Activated B cell treated with CpG ODN at 0.5 μM for 24 hours (primary cell): ENCODE measurements at places on chromosomes 1 and 21.

DNA sequence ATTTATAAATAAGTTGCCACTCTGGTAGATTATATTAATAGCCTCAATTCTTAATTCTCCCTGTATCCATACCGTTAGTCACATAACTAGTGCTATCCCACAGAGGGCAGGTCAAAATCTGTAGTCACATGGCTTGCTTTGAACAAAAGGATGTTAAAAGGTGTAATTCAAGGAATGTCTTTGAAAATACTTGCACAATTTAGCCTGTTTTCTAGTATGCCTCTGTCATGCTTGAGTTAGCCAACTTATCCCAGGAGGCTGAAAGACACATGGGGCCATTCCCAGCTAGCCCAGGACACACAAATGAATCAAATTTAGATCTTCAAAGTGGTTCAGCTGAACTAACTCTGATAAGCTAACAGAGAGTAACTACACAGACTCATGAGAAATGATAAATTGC lies 758.5 kb upstream of the NEGR1 start:
- no peak for DNase-seq

- DNase-seq = no peak
Measured at GRCh38 chr1:64176659-64177058, 26.8 kb upstream of the UBE2U start.

DNA sequence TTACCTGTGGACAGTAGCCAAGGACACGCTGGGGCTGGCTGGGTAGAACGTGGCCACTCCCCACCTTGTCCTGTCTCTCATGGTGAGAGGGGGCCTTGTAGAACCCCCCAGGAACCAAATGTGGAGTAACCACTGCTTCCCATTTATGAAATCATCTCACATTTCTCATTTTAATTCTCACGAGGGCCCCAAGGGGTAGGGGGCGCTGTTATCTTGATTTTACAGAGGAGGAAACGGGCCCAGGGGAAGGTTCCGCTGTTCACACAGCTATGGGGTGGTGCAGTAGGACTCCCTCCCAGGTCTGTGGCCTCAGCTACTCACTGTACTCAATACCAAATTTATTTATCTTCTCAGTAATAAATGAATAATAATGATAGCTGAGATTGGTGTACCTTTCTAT lies 5.5 kb downstream of the SMPDL3B start:
- DNase-seq = no peak

DNA sequence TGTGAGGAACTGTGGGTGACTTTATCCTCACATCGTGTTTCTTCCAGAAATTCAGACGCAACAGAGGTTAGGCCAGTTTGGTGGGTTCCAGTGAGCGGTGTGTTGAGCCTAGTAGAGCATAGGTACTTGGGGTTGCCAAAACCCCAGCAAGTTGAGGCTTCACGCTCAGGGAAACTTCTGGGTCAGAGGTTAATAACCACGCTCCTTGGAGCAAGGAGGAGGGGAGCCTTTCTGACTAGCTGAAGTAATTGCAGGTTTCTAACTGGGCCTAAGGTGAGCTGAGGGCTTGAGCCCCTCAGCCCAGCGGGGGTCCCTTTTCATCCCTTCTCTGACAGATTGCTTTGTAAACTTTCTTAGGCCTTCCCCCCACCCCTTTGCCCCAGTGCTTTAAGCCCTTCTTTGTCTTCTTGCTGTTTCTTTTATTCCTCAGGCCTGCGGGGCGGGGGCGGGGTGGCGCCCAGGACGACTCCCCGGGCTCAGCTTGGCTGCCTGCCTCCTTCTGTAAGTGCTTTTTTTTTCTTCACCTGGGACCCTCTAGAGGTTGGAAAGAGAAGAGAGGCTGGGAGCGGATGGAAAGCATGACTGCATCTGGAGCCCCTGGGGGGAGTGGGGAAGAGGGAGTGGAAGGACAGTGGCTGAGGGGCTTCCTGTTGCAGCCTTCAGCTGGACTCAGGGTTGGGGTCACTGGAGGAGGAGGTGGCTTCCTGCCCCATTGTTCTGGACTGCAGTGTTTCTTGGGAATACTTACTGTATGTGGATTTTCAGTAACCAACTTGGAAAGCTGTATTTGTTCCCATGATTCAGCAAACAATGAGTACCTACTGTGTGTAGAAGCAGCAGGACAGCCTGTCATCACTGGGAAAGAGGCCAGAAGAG lies 1.3 kb upstream of the ZNF436 start:
- no peak for DNase-seq

GRCh38 chr21:41709965-41710822 lies 56.7 kb downstream of the RIPK4 start:
- DNase-seq = no peak

DNA sequence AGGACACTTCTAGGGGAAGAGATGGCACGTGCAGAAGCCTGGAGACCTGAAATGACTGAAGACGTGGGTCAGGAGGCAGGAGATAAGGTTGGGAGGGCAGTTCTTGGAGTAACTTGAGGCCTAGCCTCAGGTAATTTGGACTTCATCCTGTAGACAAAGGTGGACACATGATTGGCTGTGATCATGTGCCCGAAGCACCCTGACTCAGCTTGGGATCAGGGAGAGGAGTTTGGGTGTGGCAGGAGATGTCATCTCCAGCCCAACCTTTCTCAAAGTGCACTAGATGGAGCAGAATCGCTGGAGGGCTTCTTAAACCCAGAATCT lies 1.5 kb downstream of the SLC66A1 start:
- DNase-seq = no peak

DNA sequence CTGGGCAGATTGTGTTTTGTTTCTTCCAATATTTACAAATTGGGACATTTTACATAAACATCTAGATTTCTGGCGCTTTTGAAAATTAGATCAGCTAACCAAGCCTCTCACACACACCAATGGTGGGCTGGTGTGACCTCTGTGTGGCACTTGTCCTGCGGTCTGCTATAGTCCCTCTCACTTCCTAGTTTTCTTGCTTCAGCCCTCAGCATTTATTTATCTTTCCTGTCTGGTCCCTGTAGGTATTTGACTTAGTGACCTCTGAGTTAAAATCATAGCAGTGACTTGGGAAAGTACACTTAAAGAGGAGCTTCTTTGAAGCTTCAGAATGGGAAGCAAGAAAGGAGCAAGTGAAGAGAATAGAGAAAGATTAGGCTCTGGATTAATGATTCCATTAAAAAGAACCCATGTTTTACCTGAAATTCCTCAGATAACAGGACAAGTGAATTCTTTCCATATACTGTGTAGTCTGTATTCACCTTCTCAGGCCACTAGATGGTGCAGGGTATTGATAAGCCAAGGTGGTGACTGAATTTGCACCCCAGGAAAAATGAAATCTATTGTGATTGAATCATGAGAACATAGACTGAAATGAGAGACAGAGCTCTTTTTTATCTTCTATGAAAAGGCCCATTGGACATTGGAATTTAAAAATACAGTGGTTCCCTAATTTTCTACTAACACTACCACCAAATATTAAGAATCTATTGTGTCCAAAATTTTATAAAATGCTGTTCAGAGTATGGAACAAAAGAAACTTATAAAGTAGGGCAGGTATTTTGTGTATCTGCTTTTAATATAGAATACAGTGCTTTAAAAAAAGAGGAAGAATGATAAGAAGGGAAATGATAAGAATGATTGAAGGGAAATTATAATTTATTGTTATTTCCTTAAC lies 7.1 kb upstream of the DIPK1A start:
- DNase-seq = no peak

GRCh38 chr1:22296701-22297591 lies 154.0 kb upstream of the WNT4 start:
- DNase-seq = no peak

DNA sequence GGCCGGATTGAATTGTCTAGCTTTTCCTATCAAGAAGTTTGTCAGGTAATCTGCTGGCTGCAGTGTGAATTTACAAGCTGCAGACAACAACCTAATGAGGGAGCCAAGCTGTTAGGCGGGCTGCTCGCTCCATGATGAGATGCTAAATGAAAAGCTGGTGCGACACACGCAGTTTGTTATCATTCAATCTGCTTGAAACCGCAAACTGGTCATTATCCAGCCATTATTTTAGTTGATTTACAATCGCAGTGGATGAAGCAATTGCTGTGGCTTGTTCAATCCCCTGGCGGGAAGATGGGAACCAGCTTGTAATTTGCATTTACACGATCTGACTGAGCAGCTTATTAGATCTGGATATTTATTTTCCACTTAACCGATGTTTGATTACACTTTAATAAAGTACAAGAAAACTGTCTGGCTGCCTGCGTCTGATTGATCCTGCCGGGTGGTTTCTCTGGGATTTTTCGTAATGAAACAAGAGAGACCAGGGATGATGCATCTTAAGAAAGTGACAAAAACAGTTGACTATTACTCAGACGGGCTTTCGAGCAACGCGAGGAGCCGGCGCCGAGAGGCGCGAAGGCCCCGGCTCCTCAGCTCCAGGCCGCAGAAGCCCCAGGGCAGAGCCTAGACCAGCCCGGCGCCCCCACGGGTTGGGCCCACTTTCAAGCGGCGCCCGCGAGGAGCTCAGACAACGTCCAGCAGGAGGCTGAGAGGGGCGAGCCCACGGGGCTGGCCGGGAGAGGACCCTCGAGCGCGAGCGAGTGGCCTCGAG lies 118.0 kb upstream of the BARHL2 start:
- no peak for DNase-seq

DNA sequence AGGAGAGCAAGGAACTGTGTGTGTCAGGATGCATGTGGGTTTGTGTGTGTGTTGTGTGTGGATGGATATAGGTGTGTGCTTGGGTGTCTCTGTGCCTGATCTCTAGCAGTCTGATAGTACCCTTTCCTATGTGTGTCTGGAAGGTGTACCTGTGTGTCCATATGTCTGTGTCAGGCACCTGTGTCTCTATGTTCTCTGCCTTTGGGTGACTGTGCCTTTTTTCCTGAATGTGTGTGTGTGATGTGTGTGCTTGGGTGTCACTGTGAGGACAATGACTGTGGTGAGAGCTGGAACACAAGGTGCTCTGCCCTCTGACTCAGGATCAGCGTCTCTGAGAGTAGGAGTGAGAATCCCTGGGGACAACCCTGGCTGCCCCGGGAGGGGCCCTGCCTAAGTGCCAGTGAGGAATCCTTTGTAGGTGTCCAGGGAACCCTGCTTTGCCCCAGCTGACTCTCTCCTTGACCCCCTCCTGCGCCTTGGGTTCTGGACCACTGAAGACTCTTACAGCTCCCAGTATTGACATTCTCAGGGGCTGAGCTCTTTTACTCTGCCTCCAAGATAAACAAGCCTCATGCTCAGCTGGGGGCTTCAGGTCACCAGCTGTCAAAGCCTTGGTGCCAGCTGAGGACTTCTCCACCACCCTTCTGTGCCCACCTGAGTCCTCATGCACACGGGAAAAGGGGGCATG lies 735 bp upstream of the EFNA3 start:
- DNase-seq = no peak

DNA sequence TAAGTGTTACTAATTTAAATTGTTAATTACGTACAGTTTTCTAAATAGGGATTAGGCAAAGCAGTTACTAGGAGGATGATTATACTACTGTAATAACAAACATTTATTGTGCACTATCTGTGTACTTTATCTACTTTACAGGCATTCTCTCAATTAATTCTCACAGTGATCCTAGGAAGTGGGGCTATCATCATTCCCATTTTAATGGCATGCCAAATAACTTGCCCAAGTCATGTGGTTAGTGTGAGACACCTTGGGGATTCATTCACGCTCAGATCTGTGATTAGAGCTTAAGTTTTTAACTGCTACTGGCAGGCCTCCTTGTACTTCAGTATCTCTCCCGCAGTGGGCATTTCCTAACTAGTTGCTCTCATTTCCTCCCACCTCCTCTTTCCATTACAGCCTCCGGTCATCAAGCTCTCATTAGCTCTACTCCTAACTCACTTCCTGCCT lies 11.5 kb downstream of the PHLDA3 start:
- no peak for DNase-seq

DNA sequence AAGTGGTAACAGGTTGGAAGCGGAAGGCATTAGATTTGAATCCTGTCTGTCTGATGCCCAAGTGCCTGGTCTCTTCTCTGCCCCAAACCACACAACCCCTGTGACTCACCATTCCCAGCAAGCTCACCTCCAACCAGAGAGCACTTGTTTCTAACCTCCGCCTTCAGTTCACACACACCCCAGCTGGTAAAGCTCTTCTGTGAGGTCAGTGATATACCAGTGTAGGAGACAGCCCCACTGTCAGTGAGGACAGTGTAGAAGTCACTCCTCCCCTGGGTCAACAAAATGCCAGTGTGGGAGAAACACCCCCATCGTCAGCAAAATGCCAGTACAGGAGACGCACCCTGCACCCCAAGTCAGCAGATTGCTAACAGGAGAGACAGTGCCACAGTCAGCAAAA lies 2.6 kb downstream of the RIMS3 start:
- DNase-seq = no peak

DNA sequence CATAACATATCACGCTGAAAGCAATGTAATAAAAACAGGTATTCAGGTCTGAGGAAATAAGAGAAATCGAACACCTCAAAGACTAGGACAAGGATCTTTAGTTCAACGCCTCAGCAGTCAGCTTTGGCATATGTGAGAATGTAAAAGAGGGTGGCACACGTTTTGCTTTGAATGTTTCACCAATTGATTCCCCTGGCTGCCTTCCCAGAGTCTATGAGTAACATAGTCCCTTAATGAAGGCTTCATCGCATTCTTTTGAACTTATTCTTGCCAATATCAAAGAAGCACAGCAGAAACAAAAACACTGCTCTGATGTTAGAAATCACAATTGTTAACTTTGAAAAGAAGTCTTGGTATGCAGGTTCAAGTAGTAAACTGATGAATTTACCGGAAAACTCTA lies 764.8 kb downstream of the ADGRL2 start:
- DNase-seq = no peak

- no peak for DNase-seq
Measured at GRCh38 chr1:226820941-226821718, 49.3 kb upstream of the PSEN2 start.

DNA sequence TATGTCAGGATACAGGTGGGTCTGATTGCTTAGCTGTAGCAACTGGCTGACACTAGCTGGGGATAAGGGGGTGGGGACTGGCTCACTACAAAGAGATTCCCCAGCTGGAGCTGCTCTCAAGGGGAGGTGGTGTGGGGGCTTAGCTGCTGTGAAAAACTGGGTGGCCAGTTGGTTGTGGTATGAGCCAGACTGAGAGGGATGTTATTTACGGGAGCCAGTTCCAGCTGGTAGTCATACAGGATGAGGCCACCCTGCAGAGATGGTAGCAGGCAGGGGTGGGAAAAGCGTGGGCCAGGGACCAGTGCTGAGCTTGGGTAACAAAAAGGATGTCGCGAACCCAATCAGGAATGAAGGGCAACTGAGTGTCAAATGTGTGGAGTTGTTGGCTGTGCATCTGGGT lies 204.0 kb upstream of the C21orf91 start:
- no peak for DNase-seq

DNA sequence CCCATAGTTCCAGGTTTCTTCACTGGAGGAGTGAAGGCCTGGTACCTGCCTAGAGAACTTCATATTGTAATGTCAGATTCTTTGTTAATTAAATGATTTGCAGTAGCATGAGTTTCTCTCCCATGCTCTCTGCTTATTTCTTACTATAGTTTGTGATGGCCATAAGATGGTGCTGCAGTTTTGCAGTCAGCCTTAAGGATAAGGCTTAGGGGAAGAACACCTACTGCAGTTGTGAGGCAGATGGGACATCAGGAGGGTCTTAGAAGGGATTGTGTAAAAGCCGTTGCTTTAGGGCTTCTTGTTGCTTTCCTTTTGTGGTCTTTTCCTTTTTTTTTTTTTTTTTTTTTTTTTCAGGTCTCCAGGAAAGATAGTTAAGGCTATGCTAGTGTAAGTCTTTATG lies 61.8 kb downstream of the MACF1 start:
- no peak for DNase-seq

GRCh38 chr21:45151445-45152160 lies 77.2 kb downstream of the ADARB1 start:
- DNase-seq = no peak

- no peak for DNase-seq
Measured at GRCh38 chr1:42735056-42735455, 5.0 kb downstream of the CLDN19 start.
